ENCODE measurements at places on chromosomes 1 and 21.

DNA sequence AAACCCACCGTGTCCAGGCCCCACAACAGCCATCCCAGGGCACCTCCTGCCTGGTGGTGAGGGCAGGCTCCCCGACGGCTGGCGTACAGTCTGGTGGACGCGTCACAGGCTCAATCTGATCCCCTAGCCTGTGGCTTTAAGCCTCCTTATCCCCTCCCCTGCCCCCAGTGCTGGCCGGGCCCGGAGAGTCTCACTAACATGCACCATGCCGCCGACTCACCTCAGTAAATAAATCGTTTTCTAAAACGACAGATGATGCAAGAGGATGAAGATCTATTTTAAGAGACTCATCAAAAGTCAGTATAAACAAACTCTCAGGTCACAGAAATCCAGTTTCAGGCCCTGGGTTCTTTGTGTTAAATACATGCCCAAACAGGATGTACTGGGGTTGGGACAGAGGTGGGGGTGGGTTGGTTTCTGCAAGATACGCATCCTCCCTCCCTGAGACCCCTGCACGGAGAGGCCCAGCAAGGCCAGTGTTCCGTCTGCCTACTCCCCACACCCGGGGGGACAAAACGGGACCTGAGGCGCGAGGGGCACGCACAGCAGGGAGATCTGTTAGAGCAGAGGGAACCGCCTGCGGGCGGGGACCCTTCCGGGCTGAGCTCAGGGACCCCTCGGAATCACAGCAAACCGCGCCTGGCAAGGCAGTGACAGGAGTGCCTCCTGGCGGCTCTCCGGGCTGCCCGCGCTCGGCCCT is 3.1 kb downstream of the PANK4 start:
- DNase-seq, result no peak

- DNase-seq, result no peak
These were observed 79.7 kb upstream of the RUNX3 start for GRCh38 chr1:25009671-25010262.

DNA sequence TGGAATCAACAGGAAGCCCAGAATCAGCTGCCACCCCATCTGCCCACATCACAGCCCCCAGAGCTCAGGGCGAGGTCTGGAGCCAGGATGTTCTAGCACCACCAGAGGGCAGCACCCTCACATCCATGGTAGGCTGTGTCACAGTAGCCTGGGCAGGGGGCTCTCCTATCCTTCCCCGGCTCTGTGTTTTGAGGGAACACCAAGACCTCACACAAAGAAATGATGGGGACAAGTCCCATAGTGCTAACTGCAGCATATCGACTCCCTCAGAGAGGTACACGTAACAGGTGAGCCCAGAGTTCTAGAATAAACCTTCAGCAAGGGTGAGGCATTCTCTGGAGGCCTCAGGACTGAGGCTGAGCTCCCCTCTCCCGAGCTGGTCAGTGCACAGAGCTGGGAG is 2.3 kb upstream of the KCNC4 start:
- peak; percentile 80 for DNase-seq

GRCh38 chr1:14098294-14098913 is 398.4 kb downstream of the PRDM2 start:
- DNase-seq, result no peak

DNA sequence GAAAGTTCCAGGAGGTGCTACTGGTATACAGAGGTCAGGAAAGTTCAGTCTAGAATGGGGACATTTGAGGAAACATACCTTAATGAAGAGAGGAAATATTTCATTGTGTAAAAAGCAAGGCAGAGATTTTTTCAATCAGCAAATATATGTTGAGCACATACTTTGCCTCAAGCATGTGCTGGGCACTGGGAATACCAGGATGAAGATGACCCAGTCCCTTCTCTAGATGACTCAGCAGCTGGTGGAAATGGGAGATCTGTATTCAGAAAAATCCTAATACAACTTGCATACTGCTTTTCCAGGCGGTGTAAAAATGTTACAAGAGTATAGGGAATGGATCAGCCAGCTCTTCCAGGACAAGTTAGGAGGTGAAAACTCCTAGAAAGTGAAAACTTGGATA is 229.3 kb downstream of the FGGY start:
- DNase-seq, result no peak

DNA sequence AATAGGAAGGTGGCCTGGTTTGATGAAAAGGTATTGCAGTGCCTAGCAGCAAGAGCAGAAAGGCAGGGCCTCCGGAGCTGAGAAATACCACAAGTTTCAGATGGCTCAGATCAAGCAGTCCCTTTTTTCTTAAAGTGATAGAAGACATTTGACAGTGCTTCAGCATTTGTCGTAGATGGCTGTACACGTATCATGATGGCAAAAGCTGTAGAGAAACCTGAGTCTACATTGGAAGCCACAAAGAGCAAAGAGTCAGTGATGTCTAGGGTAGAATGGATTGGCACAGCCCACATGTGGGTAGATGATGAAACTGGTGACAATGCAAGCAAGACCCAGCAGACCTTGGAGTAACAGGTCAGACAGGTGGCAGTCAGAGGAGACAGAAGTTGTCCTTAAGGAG is 101.3 kb upstream of the ARTN start:
- DNase-seq, result no peak

- DNase-seq, result peak; percentile 100
These were observed at the start of gene PRCC for GRCh38 chr1:156767101-156767878. Gene PRCC (plus strand): TSS chr1:156767535. CDS start chr1:156767772, 237 bp downstream.

- DNase-seq, result no peak
These were observed 9.1 kb downstream of the C1orf226 start for GRCh38 chr1:162390396-162391185.

- no peak for DNase-seq
These were observed 7.3 kb downstream of the RNU1-2 start for GRCh38 chr1:16903054-16903453.

GRCh38 chr21:38300141-38300578 is 43.4 kb downstream of the KCNJ15 start:
- no peak for DNase-seq

- no peak for DNase-seq
These were observed 86.5 kb upstream of the CTTNBP2NL start for GRCh38 chr1:112309499-112309898.

- no peak for DNase-seq
These were observed 128.6 kb downstream of the PLA2G4A start for GRCh38 chr1:186957314-186957713.

Measured in CD4-positive, alpha-beta T cell treated with Interleukin-4 for 1 hour (primary cell).